ENCODE measurements at places on chromosomes 12 and 14.

DNA sequence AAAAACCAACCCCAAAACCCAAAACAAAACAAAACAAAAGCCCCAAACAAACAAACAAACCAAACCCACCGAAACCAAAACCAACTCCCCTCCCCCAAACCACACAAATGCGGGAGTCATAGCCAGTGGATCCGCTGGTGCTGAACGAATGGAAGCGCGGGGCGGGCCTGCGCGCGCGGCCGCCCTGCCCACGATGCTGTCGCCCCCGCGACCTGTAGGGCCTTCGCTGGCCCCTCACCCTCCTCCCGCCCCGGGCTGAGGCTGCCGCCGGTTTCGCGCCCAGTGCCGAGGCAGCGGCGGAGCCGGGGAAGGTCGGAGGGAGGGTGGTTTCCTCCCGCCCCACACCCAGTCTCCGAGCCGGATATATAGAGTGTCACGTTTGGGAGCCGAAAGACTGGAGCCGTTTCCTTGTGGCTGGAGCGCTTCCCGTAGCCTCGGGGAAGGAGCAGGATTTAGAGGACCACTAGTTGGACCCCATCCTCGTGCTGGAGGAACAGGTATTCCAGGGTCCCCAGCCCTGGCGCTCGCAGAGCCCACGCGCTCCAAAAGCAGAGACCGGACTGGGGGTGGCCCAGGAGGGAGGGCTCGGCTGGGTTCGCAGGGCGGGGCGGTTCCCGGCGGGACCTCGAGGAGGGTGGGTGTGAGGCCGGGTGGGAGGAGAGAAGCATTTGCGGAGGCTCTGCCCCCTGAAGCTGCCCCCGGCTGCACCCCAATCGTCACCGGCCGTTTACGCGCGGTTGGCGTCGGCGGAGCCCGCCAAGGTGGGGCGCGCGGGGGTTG lies at the start of gene FAR2:
TSS of gene FAR2 (plus strand) at position 368 of the 780 bp plus-strand sequence. CDS start 121,172 bp downstream, outside the sequence.
- peaks cover 8% of the 10 kb centered on the region for H3K4me1 ChIP-seq
- H3K36me3 ChIP-seq, result no peaks in the 10 kb centered on the region
- H3K4me3 ChIP-seq, result peak within 1 kb of the TSS; percentile 87
- H3K27me3 ChIP-seq, result peaks cover 13% of the 10 kb centered on the region
- peak; percentile 60 for DNase-seq

GRCh38 chr12:111427417-111428074 lies 21.8 kb downstream of the SH2B3 start:
- H3K4me1 ChIP-seq, result peaks cover 82% of the 10 kb centered on the region
- no peaks in the 10 kb centered on the region for H3K27me3 ChIP-seq
- peaks cover 17% of the 10 kb centered on the region for H3K36me3 ChIP-seq
- H3K4me3 ChIP-seq, result no peak overlapping the region
- DNase-seq, result peak; percentile 5
- H3K27ac ChIP-seq, result no peak overlapping the region

- H3K27me3 ChIP-seq, result peaks cover 6% of the 10 kb centered on the region
- no peaks in the 10 kb centered on the region for H3K36me3 ChIP-seq
- no peak for DNase-seq
- no peaks in the 10 kb centered on the region for H3K4me1 ChIP-seq
- no peak overlapping the region for H3K27ac ChIP-seq
- no peak overlapping the region for H3K4me3 ChIP-seq
Observed at GRCh38 chr12:102232036-102232435, 34.4 kb upstream of the PMCH start.

GRCh38 chr12:80567401-80567800 lies 123.4 kb downstream of the PTPRQ start:
- DNase-seq, result no peak
- no peaks in the 10 kb centered on the region for H3K4me1 ChIP-seq
- no peaks in the 10 kb centered on the region for H3K36me3 ChIP-seq
- H3K27me3 ChIP-seq, result no peaks in the 10 kb centered on the region
- no peak overlapping the region for H3K27ac ChIP-seq

- H3K36me3 ChIP-seq, result peaks cover 23% of the 10 kb centered on the region
- H3K27me3 ChIP-seq, result no peaks in the 10 kb centered on the region
- DNase-seq, result no peak
- H3K4me1 ChIP-seq, result peaks cover 26% of the 10 kb centered on the region
- H3K4me3 ChIP-seq, result no peak overlapping the region
Observed at GRCh38 chr12:21451529-21451928, 14.1 kb downstream of the PYROXD1 start.

Measured in activated naive CD4-positive, alpha-beta T cell treated with anti-CD3 and anti-CD28 coated beads for 36 hours (primary cell).